ENCODE measurements at places on chromosomes 1 and 21.
A peak's percentile ranks its signal among the peaks of the same experiment; 100 is the strongest.

DNA sequence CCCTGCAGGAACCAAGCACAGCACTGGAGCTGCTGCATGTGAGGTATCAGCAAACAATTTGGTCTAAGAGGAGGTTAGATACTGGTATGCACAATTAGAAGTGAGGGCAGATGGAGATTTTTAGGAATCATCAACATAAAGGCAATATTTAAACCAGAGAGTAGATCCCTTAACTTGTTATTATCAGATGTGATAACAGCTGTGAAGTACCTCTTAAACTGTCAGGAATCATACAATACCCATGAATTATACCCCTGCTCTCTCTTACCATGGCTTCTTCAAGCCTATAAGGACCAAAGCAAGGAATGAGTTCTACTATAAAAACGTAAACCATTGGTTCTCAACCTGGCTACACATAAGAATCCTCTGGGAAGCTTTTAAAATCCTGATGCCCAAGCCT, 3.9 kb downstream of the BCAR3 start:
- no peak for DNase-seq

GRCh38 chr1:107499139-107499744, 358.4 kb downstream of the NTNG1 start:
- no peak for DNase-seq

DNA sequence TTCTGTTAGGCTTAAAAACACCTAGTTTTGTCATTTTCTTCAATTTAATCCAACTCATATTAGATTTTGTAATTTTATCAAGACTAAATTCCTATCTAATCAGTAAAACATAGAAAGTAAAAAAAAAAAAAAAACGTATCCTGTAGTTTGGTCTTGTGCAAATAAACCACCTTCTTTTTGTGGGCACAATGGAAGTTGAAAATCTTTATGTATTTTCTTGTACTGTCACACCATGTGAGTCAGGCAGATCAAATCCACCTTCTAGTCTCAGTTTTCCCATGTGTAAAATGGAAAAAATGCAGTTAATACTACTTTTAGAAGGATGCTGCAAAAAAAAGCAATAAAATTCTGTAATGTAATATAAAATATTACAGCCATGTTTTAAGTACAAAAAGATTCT, 129.8 kb downstream of the CYYR1 start:
- DNase-seq, result no peak

- no peak for DNase-seq
These were observed 29.8 kb upstream of the GALNT2 start for GRCh38 chr1:230037261-230037660.

DNA sequence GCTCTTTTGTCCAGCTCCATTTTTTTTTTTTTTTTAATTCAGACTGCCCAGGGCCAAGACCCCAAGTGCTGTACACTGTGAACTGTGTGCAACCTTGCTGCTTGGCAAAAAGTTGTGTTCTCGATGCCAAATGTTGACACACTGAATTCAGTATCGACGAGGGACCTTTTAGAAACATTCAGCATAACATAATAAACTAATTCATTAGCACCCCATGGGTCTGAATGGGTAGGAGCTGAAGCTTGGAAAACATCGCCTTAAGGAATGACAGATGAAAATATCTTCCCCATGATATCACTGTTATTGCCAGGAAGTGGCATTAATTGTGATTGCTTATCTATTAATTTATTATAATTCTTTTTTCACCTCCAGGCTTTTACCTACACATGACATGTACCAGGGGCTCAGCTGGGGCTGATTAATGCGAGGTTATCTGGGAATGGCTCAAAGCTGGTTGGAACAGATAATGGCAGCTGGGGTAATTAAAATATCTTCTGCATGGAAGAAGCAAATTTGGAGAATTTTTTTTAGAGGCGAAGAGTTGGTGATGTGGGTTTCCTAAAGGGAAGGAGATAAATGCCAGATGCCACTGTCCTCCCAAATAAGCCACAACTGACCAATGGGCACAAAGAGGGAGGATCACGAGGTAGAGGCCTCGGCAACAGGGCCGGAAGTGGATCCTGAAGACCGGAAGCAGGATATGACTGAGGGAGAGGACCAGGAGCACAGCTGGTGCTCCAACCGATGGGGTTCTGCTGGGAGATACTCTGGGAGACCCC, 169.3 kb downstream of the GRIK3 start:
- no peak for DNase-seq

DNA sequence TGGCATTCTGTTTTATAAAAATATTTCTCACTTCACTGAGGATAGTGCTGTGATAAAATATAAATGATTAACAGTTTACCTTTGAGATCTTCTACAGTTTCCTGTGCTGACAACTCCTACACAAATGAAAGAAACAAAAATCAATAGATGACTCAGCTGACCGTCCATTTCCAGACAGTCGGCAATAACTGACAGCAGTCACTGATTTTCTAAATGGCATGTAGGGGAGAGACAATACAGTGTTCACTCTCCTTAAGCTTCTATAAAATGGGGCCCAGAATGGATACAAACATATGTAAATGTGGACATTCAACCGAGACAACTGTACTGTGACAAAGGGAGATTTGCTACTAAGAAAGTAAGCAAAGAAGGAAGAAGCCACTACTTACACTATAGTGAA, 34.3 kb downstream of the PCNX2 start:
- DNase-seq, result no peak

DNA sequence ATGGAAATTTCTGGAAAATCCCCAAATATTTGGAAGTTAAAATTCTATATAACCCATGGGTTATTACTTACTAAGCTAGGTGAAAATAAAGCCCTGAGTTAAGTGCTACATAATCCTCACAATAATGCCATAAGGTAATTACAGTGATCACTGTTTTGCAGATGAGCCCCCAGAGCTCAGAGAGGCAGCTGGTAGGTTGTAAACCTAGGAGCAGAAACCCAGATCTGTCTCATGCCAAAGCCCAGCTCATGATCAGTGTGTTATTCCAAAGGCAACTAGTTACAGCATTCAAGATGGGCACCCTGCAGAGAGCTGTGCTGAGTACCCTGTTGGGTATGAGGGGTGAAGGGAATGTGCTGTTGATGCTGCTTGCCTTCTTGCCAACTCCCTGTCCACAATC, 10.8 kb upstream of the MYOG start:
- DNase-seq, result no peak

DNA sequence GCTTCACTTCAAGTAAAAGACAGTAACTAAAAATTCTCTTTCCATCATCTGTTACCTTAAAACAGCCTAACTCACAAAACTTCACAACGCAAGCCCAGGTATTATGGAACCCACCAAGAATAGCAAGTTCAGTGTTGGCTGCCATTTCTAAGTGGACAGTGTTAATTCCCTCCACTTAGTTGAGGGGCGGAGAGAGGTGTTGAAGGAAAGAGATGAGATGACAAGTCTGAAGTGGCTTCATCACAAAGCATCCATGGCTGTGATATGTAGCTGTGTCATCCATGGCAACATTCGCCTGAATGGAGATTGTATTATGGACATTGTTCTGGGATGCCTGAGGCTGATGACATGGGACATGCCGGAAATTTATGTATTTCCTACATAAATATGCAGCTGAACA, 101.8 kb downstream of the SIM2 start:
- DNase-seq, result no peak

GRCh38 chr1:65846866-65847265, 54.2 kb downstream of the PDE4B start:
- no peak for DNase-seq

DNA sequence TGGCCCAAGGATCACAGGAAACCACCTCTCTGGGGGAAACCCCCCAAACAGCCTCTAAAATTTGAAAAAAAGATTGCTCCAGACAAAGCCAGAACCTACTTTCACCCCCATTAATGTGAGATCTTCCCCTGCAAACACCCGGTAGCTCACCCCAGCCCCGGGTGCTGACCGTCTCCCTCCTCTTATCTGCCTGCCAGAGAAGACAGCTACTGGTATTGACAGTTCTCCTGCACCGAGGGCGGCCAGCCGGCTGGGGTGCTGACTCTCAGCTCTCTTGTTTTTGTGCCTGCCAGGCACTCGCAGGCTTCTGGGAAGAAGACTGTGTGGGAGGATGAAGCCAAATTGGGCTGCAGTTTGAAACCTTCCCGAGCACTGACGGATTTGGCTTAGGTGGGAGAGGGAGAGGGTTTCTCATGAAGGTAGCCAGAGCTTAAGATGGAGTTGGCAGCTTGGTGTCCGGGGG, 48.2 kb downstream of the RASSF5 start:
- DNase-seq, result no peak

DNA sequence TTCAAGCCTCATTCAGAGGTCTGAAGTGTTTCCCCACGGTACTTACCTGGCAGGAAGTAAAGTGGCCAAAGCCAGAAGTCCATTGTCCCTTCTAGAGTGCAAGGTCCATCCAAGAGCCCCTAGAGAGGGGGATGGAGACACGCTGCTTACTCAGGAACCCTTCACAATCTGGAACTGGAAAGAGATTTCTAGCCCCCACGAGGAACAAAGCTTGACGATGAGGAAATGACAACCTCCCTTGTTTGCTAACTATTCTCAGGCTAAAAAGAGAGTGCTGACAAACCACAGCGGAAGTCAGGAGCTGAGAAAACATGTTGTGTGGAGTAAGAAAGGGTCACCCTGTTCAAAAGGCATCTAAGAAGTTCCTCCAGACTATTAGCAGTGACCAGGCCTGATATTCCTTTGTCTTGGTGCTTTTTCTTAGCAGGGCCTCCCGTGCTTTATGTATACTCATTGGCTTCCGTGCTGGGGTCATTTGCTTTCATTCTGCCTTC, at the start of gene FCMR:
Gene FCMR, minus strand, starts transcription at position 170 of the 494 bp plus-strand sequence. Its CDS starts 87 bp downstream, at position 83.
- DNase-seq, result no peak

- no peak for DNase-seq
These were observed 49.8 kb downstream of the LDLRAD2 start for GRCh38 chr1:21861602-21862429.

- no peak for DNase-seq
These were observed 145.5 kb downstream of the TBX15 start for GRCh38 chr1:118842452-118843201.

DNA sequence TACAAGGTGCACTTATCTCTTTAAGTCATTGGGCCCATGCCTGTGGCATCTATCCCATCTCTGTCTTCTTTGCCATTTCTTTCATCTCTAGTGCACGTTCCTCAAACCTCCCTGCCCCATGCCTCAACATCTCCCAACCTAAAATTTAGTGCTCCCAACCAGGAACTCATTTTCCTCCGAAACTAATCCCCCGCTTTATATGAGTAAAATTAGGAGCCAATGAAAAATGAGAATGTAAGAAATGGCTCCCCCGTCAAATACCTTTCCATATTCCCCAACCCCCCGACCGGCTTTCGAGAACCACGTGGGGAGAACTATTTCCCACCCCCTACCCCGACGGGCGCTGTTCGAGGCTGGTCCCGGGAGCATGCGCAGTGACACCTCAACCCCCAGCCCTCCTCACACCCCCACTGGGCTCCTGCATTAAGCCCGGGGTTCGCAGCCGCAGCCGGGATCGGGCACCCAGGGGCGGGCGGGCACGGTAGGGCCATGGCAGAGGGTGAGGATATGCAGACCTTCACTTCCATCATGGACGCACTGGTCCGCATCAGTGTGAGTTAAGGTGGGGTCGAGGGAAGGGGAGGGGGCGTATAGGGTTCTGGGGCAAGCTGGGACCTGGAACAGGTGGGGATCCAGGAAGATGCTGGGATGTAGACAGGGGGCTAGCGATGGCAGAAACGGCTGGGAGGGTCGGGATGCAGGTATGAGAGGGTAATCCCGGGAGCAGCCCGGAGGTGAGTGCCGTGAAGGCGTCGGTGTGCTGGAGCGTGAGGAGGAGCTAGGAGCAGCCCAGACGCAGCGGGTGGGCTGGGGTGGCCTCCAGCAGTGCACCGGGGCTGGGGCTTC, at the start of gene TRIM46:
Gene TRIM46, plus strand, starts transcription at position 372 of the 846 bp plus-strand sequence. Its CDS starts 118 bp downstream, at position 490.
- peak; percentile 54 for DNase-seq

DNA sequence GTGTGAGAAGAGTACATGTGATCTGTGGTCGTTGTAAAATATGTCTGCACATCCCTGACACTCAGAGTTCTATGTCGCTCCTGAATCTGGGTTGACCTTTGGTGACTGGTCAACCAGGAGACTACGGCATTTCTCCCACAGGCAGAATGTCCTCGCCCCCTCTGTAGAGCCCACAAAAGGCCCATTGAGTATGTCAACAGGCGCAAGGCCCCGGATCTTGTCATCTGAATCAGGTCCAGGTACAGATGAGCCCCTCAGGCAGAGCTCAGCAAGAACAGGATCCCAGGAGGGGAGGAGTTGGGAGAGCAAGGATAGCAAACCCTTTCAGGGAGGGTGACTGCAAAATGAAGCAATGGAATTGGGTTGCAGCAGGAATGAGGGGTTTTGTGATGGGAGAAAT, 126.5 kb downstream of the MATN1 start:
- no peak for DNase-seq

DNA sequence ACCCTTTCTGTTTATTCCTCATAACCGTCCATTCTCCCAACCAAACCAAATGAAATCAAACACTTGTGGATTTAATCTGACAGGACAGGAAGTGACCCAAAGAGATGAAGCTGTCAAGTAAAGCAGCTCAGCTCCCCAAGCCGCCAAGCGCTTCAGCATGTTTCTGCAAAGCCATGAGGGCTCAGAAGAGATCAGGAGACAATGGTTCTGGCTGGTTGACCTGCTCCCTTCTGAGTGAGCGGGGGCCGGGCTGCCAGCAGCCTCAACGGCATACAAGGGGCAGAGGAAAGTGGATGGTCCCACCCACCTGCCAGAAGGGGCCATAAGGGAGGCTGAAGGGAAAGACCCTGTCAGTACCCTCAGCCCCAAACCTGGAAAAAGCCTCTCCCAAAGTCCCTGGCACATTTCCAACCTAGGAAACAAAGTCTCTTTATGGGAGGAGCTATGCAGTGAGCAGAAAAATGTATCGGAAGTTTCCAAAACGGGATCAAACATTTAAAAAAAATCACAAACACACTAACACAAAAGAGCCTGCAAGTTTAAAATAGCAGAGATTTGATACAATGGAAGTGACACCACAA, 45.4 kb downstream of the SLC45A1 start:
- no peak for DNase-seq

DNA sequence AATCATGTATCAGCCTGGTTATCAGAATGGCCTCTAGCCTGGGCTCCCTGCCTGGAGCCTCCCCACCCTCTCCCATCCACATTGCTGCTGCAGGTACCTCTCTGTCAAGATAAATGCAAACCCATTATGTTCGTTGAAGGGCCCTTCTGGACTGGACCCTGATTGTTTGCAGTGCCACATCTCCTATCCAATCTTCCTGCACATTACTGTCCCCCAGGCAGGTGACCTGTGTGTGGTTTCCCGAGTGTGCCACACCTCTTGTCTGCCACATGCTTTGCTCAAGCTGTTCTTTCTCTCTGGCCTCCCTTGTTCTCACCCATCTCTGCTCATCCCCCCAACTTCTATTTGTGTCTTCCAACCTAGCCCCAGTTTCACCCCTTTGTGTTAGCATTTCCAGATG, 32.4 kb downstream of the IER5 start:
- DNase-seq, result no peak

- DNase-seq, result no peak
These were observed 268.7 kb upstream of the SGIP1 start for GRCh38 chr1:66265268-66265667.

All from stimulated activated CD4-positive, alpha-beta T cell treated with anti-CD3 and anti-CD28 coated beads, TNF-alpha, amount 100 ng/mL, for 48 hours (primary cell).